ENCODE measurements at places on chromosomes 2 and 18. TPM values are rescaled to one million over a fixed set of nuclear protein-coding genes. Genes with fewer than 3 reads are reported as not detected.

The HOXD11 gene
- 0.13 TPM for total RNA-seq

The NRP2 gene
- 109 TPM for total RNA-seq

The FOSL2 gene
- total RNA-seq, result 259 TPM

The IL1RL2 gene
- total RNA-seq, result 3.7 TPM

The TBC1D8 gene
- 13.6 TPM for total RNA-seq

The RPRM gene
- total RNA-seq, result not detected

The KHK gene
- 0.65 TPM for total RNA-seq

The OR6B2 gene
- not detected for total RNA-seq

The HJURP gene
- total RNA-seq, result 18.8 TPM

The OTOF gene
- 0.13 TPM for total RNA-seq

The ASPRV1 gene
- 0.54 TPM for total RNA-seq

The NR4A2 gene
- total RNA-seq, result 1.4 TPM

The EML6 gene
- total RNA-seq, result 0.39 TPM

The CABYR gene
- total RNA-seq, result 4.8 TPM

The FIGN gene
- 2.2 TPM for total RNA-seq

The LHCGR gene
- 0.39 TPM for total RNA-seq

The GAL3ST2 gene
- 0.26 TPM for total RNA-seq

The CFAP53 gene
- 0.54 TPM for total RNA-seq

The LYG2 gene
- total RNA-seq, result not detected

The RAPGEF4 gene
- 1.3 TPM for total RNA-seq

The GALNT14 gene
- total RNA-seq, result 0.86 TPM

Data from articular chondrocyte of knee joint (primary cell).